ENCODE measurements at places on chromosomes 6 and 20.
A peak's percentile ranks its signal among the peaks of the same experiment; 100 is the strongest.

DNA sequence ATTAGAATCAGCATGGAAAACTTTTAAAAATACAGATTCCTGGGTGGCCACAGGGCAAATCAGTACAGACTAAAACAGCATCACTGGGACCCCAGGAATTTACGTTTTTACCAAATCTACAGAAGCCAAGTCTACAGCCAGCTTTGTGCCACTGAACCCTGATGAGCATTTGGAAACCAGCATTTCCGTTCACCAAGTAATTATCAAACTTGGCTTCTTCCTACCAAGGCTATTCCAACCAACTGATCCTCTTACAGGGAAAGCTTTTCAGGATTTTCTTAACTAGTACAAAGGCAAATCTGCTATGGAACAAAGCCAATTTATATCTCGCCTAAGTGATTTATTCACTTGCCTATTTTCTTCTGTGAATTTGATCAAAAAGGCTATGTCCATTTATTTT is 47.0 kb downstream of the PLAGL1 start:
- DNase-seq: no peak

DNA sequence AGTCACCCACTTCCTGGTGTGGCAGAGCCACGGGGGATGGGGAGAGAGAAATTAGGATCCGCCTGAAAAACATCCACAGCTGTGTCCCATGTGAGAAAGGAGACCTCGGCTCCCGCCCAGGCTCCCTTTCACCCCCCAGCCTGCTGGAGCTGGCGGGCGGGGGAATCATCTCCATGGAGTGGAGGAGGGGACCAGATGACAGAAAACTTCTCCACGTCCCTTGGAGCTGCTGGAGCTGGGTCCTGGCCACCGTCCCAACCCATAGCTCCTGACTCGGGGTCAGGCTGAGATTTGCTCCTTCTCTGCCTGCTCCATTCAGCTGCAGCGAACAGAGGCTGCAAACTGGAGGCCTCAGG is 113.8 kb downstream of the CEBPB start:
- no peak for DNase-seq

DNA sequence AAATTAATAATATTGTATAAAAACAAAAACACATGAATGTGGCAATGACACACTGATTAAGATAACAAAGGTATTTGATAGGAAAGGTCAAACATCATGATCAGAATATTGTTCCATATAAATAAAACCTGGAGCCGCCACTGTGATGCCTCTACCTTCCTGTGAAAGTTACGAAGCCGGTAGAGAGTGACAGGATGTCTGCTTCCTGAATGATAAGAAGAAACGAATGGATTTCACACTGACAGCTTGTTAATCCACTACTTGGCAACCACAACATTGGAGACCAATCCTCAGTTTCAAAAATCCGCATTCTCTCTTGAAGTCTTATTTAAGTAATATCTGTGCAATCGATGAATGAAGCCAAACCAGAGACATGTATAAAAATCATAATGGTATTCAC is 315.1 kb downstream of the HDGFL1 start:
- DNase-seq: no peak

- no peak for DNase-seq
Observed at GRCh38 chr6:42915732-42916131, at the start of gene PTCRA. Gene PTCRA (plus strand): TSS chr6:42916053. CDS start chr6:42916070, 17 bp downstream.

GRCh38 chr20:33211817-33212424 is 5.2 kb upstream of the BPIFA3 start:
- DNase-seq: peak; percentile 0

GRCh38 chr6:27630727-27631608 is 158.1 kb upstream of the ZNF184 start:
- DNase-seq: no peak

GRCh38 chr6:170128346-170128745 is 162.5 kb downstream of the DLL1 start:
- no peak for DNase-seq

Measured in NCI-H1436 treated with DMSO at 0.1 percent for 48 hours (cell line).